Fibroblast of villous mesenchyme (primary cell): ENCODE measurements at places on chromosomes 12 and 14.

DNA sequence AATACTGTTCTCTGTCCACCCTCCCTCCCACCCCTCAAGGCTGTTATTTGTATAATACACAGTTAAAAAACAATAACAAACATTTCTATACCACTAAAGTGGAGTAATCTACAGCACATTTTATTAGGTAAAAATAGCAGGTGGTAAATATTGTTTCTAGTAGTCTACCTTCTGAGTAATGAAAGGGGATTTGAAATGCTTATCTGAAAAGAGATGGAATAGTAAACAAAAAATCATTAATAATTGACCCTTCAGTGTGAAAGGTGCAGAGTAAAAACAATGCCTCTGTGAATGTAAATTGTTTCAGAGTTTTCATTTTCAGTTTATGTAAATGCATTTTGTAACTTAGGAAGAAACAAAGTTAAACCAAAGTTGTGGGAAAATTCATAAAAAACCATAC, 321.2 kb downstream of the SLC16A7 start:
- DNase-seq = no peak

- DNase-seq = no peak
These were observed 29.2 kb downstream of the CRADD start for GRCh38 chr12:93706387-93706786.

GRCh38 chr12:93922583-93923006, 225.8 kb upstream of the PLXNC1 start:
- DNase-seq = no peak

GRCh38 chr12:31444736-31445135, 118.8 kb upstream of the SINHCAF start:
- no peak for DNase-seq

DNA sequence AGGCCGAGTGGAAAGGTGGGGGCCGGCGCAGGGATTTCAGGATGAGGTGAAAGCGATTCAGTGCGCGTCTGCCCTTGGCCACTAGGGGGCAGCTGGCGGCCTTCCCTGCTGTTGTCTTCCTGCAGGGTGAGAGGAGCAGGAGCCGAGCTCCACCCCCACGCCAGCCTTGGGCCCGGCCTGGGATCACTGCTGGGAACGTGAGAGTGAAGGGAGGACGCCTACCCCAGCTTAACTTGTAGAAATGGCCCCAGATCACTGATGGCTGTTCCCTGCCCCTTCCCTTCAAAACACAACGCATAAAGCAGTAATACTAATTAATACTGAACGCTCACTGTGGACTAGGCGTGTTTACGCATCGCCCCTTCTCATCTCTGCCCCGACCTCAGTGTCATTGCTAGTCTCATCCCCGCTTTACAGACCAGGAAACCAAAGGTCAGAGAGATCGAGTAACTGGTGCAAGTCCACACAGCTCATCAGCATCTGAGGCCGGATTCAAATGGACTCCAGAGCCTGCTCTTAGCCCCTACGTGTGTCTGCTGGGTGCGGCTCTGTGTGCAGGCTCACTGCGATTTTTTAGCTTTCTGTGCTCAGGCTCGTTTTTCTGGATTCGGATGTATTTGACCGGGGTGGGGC, 24.3 kb downstream of the MVK start:
- DNase-seq = peak; percentile 80

GRCh38 chr12:26848156-26848825, 15.3 kb upstream of the ITPR2 start:
- peak; percentile 84 for DNase-seq

DNA sequence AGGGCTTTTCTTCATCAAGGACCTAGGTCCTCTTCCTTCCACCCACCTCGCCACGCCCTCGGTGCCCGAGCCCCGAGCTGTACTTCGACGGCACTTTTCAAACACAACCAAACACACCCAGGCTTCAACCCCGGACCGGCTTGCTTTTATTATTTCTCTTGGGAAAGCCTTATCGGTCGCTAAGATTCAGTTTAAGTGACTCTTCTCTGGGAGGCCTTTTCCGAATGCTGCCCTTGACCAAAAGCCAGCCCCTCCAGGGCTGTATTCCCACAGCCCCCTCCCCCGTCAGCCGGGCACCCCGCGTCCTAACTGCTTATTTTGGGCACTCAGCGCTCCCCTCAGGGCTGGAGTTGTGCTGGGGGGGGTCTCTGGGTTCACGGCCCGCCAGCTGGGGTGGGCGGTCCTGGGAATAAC, 644 bp upstream of the PPP4R4 start:
- DNase-seq = no peak
